ENCODE measurements at places on chromosomes 5 and 9.
A peak's percentile ranks its signal among the peaks of the same experiment; 100 is the strongest.

DNA sequence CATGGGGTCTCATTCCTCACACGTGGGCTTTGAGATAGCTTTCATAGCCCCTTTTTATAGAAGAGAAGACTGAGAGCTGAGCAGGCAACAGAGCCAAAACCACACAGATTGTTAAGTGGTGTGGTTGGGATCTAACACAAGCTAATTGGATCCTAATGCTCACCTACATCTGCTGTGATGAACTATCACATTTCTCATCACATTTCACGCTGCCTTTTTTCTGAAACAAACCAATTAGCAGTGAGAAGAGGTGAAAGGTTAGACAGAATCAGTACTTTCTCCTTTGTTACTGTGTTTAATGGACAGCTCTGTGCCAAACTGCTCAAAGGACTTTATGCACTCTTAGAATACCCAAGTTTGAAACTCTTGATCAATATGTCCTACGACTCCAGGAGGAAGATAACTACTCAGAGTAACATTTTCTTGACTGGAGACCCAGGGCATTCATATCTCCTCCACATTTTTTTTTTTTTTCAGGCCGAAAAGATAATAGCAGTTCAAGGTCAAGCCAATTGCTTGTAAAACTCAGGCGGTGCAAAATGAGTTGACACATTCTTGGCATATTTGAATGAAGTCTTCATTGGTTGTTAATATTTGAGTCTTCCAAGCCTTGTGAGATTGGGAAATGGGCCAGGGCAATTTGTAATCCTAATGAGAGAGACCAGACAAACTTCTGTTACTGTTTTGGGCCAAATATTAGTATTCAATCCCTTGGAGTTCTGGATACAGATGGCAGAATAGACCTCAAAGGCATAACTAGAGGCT is 138.4 kb downstream of the KCTD16 start:
- DNase-seq, result no peak

DNA sequence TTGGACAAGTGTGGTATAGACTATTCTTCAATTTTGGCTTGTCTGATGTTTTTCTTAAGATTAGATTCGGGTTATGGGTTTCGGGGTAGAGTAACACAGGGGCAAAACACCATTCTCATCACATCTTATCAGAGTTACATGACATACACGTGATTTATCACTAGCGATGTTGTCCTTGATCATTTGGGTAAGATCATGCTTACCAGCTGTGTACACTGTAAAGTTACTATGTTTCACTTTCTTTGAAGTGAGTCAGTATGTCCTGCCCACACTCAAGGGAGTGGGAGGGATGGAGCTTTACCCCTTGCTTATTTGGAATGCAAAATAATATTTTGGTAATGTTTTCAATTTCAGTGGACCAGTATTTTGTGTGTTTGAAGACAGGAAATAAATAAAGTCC is 101.8 kb upstream of the TAF11L2 start:
- DNase-seq, result no peak

GRCh38 chr5:109823597-109823996 is 133.9 kb downstream of the MAN2A1 start:
- DNase-seq, result peak; percentile 76

DNA sequence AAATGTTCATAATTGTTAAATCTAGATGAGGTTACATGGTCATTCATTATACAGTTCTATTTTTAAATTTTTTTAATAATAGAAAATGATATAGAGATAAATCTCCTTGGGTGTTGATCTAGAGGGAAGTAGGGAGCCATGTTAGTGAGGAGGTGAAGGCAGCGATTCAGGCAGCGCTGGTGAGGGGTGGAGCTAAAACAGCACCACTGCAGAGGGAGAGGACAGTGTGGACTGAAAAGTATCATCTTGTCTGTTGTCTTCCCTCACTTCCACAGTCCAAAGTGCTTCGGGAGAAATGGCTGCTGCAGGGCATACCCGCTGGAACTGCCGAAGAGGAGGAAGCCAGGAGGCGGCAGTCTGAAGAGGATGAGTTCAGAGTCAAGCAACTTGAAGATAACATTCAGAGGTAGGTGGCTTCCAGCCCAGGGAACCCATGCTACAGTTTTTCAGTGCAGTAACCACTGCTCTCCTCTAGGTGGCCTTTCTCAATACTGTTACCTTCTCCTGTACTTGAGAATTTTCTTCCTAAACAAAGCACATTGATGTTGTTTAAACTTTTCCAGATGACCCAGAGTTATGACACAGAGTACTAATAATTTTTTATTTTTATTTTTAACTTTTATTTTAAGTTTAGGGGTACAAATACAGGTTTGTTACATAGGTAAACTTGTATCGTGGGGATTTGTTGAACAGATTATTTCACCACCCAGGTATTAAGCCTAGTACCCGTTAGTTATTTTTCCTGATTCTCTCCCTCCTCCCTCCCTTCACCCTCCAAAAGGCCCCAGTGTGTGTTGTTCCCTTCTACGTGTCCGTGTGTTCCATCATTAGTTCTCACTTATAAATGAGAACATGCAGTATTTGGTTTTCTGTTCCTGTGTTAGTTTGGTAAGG is 100.5 kb downstream of the PALM2AKAP2 start:
- DNase-seq, result peak; percentile 44

- DNase-seq, result no peak
Measured at GRCh38 chr9:14941501-14942405, 31.5 kb upstream of the FREM1 start.

- DNase-seq, result peak; percentile 12
Measured at GRCh38 chr5:180259260-180259611, 32.6 kb downstream of the MAPK9 start.

GRCh38 chr9:120526534-120526933 is 53.4 kb downstream of the CDK5RAP2 start:
- DNase-seq, result no peak

DNA sequence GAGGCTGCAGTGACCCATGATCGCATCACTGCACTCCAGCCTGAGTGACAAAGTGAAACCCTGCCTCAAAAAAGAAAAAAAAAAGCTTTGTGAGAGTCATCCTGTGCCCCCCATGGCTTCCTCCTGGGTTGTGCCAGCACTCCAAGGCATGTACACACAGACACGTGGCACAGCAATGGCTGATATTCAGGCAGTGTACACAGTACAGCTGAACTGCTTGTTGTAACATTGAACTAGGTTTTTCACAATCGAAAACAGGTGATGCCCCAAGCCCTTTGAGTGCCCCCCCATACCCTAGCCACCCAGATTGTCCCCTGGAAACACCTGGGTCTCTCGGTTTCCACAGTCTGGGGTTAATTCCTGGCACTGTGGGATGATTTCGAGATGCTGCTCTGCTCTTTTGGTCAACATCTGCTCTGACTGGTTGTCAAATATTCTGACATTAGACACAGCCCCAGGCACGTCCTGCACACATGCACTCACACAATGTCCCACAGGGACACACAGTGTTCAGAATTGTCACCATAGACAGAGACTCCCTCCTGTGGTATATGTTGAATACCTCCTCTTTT is 9.2 kb downstream of the SPINK4 start:
- no peak for DNase-seq

GRCh38 chr5:6107675-6108539 is 270.4 kb downstream of the MED10 start:
- DNase-seq, result no peak

GRCh38 chr5:96863949-96864584 is 12.2 kb upstream of the ERAP2 start:
- no peak for DNase-seq

- no peak for DNase-seq
Measured at GRCh38 chr9:136474021-136474640, 8.7 kb downstream of the SEC16A start.

- no peak for DNase-seq
Measured at GRCh38 chr5:69075522-69076179, 18.2 kb upstream of the SLC30A5 start.

DNA sequence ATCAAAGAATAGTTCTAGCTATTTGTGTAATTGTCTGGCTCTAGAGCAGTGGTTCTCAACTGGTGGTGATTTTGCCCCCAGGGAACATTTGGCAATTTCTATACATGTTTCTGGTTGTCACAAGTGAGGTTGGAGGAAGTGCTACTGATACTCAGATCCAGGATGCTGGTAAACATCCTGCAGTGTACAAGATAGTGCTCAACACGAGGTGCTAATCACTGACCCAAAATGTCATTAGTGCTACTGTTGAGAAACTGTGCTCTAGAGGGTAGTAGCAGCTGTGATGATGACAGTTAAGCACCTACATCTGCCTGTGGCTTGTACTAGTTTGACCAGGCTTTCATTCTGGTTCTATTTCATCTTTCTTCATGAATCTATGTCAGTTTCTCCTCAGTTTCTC is 22.1 kb downstream of the LRRC19 start:
- DNase-seq, result no peak

DNA sequence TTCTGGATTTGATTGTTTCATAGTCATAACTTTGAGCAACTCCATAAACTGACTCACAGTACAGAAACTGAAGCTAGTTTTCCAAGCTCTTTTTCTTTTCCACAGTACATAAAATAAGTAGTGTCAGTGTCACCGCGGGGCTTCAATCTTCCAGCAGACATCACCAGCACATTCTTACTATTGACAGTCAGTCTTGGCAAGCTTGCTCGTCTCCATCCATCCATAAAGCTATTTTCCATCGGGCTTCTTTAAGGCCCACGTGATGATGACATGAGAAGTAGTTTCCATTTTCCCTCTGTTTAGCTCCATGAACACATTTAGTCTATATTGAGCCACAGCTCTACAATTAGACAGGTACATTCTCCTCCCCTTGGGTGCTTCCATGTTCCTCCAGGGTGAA is 443.4 kb downstream of the KDM4C start:
- DNase-seq, result no peak

DNA sequence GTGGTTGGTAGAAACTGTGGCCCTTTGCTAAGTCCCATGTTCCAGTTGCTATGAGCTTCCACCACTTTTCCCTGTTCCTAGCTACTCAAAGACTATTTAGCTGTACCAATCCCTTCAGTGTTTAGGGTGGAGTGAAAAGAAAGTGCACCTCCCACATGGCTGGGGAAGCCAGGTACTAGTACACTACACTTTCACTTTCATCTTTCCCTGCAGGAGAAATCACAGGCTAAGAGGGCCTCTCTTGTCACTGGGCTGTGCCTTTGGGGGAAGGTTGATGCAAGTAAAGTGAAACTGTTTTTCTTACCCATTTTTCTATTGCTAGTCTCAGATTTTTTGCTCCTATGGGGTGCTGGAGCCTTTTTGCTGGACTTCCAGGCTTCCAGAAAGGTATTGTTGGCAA is 33.5 kb upstream of the CKS2 start:
- DNase-seq, result no peak

DNA sequence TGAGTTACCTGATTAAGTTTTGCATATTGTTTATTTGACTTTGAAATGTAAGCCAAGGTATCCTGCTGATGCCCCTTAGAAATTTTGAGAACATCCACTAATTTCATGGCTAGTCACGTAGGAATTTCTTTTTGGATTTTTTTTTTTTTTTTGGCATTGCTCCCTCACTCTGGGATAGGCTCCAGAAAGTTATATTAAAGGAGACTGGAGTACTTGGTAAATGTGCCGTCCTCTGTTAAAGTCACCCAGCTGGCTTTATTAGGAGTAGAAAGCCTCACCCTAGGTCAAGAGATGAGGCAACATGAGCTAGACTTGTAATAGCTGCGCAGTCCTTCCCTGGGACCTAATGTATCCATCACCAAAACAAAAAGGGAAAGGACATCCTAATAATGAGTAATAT is 3.1 kb downstream of the KCTD16 start:
- peak; percentile 28 for DNase-seq

- no peak for DNase-seq
Measured at GRCh38 chr9:16661816-16662215, 208.7 kb downstream of the BNC2 start.

DNA sequence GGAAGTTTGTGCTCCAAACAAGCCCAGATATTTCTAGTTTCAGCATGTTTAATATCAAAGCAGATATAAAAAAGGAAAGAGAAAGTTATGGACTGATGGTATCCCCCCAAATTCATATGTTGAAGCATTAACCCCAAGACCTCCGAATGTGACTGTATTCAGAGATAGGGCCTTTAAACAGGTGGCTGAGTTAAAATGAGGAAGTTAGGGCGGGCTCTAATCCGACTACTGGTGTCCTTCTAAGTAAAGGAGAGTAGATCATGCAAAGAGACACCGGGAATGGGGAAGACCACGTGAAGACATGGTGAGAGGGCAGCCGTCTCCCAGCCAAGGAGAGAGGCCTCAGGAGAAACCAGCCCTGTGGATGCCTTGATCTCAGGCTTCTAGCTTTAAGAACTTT is 324.1 kb upstream of the KIF2A start:
- no peak for DNase-seq

DNA sequence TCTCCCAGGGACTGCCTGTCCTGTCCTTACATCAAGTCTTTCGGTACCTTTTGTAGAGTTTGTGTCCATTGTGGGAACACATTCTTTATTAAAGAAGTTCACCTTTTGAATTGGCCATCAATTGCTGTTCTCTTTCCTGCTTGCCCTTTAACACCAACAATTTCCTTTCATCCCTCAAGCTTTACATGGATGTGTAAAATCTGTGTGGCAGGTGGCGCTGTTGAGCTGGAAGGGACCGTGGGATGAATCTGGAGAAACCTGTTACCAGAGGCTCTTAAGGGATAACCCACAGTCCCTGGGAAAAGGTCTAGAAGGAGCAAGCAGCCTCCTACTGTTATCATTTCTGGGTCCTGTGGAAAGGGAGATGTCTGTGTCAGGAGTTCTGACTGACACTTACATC is 7.9 kb upstream of the ZFP62 start:
- DNase-seq, result peak; percentile 63

DNA sequence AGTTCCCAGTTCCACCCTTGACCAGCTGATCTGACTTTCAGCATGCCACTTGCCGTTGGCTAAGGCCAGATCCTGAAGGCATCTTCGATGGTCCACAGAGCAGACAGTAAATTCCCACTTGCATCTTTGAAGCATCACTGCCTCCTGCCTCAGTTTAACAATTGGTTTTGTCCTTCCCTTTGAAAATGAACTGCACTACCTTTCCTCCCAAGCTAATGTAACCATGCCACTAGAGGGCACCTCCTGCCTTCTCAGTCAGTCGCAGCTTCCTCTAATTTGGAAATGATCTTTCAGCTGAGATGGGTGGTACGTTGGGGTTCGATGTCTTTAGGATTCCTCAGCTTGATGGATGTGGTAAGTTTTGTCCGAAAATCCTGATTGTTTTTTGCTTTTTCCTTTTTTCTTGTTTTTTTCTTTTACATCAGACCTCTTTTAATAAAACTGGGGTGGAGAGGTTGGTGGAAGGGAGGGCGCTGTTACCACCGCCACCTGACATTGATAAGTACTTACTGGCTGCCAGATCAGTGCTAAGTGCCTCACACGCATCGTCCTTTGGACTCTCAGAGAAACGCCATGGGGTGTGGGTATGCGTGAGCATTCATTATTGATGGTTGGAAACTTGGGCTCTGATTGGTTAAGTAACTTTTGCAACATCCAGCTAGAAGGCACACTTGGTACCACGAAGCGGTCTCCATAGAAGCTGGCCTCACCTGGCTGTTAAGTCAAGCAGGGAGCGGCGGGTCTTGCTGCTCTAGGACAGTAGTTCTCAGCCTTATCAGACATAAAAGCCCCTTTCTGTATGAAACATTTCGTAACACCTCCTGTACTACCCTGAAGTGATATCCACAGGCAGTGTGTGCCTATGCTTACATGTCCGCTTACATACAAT is 16.9 kb downstream of the PTTG1 start:
- peak; percentile 54 for DNase-seq

GRCh38 chr5:33524476-33524875 is 83.7 kb downstream of the TARS1 start:
- DNase-seq, result peak; percentile 26

- peak; percentile 9 for DNase-seq
Measured at GRCh38 chr5:146510559-146511125, 5.3 kb downstream of the GPR151 start.

All from fibroblast of skin of scalp (primary cell).